ENCODE measurements at places on chromosomes 2 and 18. TPM values are rescaled to one million over a fixed set of nuclear protein-coding genes. Genes with fewer than 3 reads are reported as not detected.

The PARD6G gene
- 0.75 TPM for total RNA-seq

The NAT8 gene
- not detected for total RNA-seq

The MEP1B gene
- total RNA-seq, result 0.19 TPM

The SLC5A7 gene
- not detected for total RNA-seq

The SLC9A4 gene
- total RNA-seq, result not detected

The SLC19A3 gene
- total RNA-seq, result 0.09 TPM

The TUBA3E gene
- total RNA-seq, result not detected

The PSD4 gene
- total RNA-seq, result 0.66 TPM

The ZNF892 gene
- 7.2 TPM for total RNA-seq

The SCN2A gene
- total RNA-seq, result under 0.01 TPM

The UPP2 gene
- not detected for total RNA-seq

The SNRNP200 gene
- total RNA-seq, result 55.1 TPM

The CHRNG gene
- total RNA-seq, result not detected

The RGPD3 gene
- 0.09 TPM for total RNA-seq

The TRIM54 gene
- not detected for total RNA-seq

The HAUS1 gene
- 39.7 TPM for total RNA-seq

The GNLY gene
- total RNA-seq, result not detected

The TRAF3IP1 gene
- 11.3 TPM for total RNA-seq

The GPR75 gene
- 1.3 TPM for total RNA-seq

The KLHL30 gene
- 0.19 TPM for total RNA-seq

The POTEF gene
- 0.09 TPM for total RNA-seq

The ANTXR1 gene
- total RNA-seq, result 18.4 TPM

The SERPINB4 gene
- total RNA-seq, result not detected

The C1QL2 gene
- not detected for total RNA-seq

The TSHZ1 gene
- total RNA-seq, result 4.5 TPM

The FN1 gene
- 3,205 TPM for total RNA-seq

The TMEM247 gene
- total RNA-seq, result not detected

The CNDP1 gene
- not detected for total RNA-seq

The GNAL gene
- 0.47 TPM for total RNA-seq

The BOLL gene
- total RNA-seq, result not detected

The PROM2 gene
- 0.19 TPM for total RNA-seq

The UGP2 gene
- 54.1 TPM for total RNA-seq

The HOXD9 gene
- 0.09 TPM for total RNA-seq

The AOX1 gene
- 3.9 TPM for total RNA-seq

The MROH2A gene
- not detected for total RNA-seq

The HMSD gene
- total RNA-seq, result not detected

The PPP1R1C gene
- not detected for total RNA-seq

The KANSL1L gene
- 9.7 TPM for total RNA-seq

The STAT4 gene
- total RNA-seq, result 0.09 TPM

The CHRND gene
- total RNA-seq, result not detected

The NPHP1 gene
- total RNA-seq, result 2.7 TPM

Data from endothelial cell of coronary artery (primary cell).